ENCODE measurements at places on chromosomes 1 and 21. TPM values are rescaled to one million over a fixed set of nuclear protein-coding genes. Genes with fewer than 3 reads are reported as not detected.

The NGF gene
- total RNA-seq = 1.8 TPM

The FCGR2B gene
- 3.0 TPM for total RNA-seq

The LCE1B gene
- not detected for total RNA-seq

The SLC9C2 gene
- total RNA-seq = not detected

The EEIG2 gene
- 7.9 TPM for total RNA-seq

The KLHDC7A gene
- not detected for total RNA-seq

The TSSK3 gene
- 0.47 TPM for total RNA-seq

The CSMD2 gene
- total RNA-seq = 0.05 TPM

The SIPA1L2 gene
- 96.7 TPM for total RNA-seq

The NEXN gene
- 429 TPM for total RNA-seq

- H3K4me3 ChIP-seq = no peak overlapping the region
- no peaks in the 10 kb centered on the region for H3K4me1 ChIP-seq
- DNase-seq = no peak
Observed at GRCh38 chr1:7408771-7409150, 362.3 kb upstream of the VAMP3 start.

- H3K4me1 ChIP-seq = no peaks in the 10 kb centered on the region
- H3K36me3 ChIP-seq = no peaks in the 10 kb centered on the region
- H3K27me3 ChIP-seq = no peaks in the 10 kb centered on the region
- no peak for DNase-seq
Observed at GRCh38 chr1:211036381-211037060, 97.4 kb downstream of the KCNH1 start.

DNA sequence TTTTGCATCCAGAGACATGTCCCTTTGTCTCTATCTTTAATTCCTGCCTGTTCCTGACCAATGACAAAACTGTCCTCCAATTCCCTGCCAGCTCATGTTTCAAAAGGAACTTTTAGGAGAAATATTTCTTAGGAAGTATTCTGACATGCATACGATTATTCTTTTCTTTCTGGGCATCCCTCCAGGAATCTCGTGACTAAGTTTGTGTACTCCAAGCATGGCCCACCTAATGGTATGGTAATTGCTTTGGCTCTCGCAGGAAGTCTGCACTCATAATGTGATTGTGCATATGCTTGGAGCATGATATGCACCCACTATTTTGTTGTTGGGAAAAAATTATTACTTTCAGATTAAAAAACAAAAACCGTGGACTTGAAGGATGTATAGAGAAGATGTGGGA is 256.4 kb downstream of the PRDM2 start:
- H3K36me3 ChIP-seq = no peaks in the 10 kb centered on the region
- no peak for DNase-seq
- no peak overlapping the region for H3K27ac ChIP-seq

- H3K4me1 ChIP-seq = no peaks in the 10 kb centered on the region
- DNase-seq = no peak
- no peaks in the 10 kb centered on the region for H3K27me3 ChIP-seq
- no peak overlapping the region for H3K4me3 ChIP-seq
- H3K36me3 ChIP-seq = no peaks in the 10 kb centered on the region
Observed at GRCh38 chr21:14753466-14754258, 207.5 kb upstream of the SAMSN1 start.

DNA sequence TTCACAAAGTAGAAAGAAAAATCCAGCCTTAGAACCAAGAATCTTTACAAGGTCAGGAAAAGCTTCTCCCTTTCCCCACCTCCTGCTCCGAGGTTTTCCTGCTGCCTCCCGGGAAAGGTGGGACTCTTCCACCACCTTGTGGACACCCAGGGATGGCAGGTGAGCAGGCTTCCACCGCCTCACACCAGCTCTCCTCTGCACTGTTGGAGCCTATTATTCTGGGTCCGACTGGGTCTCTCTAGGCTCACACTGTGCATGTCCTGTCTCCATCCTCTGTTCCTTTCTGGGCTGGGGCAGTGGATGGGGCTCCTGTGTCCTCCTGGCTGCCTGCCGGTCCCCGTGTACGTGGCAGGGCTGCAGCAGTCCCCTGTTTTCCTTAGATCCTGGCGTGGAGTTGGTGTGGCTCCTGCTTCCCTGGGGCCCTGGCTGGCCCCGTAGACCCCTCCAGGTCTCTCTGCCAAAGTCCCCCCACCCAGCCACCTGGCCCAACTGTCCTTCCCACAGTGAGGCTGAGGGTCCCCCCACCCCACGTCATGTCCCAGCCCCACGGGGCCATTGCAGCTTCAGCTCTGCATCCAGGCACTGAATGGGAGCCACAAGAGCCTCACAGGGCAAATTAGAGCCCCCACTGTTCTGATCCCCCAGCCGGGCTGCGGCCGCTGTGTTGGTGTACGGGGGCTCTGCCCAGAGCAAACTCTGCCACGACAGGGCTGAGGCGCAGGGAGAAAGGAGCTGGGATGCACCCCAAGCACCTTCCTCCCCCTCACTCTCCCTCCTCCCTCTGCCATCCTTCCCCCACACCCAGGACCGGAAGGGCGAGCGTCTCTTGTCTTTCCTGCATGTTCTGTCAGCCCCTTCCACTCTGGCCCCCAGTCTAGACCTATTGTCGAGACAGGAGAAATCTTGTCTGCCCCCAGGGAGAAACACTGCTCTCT is 3.3 kb upstream of the SLC45A1 start:
- no peak overlapping the region for H3K27ac ChIP-seq
- no peaks in the 10 kb centered on the region for H3K36me3 ChIP-seq
- no peaks in the 10 kb centered on the region for H3K27me3 ChIP-seq
- DNase-seq = peak; percentile 68

DNA sequence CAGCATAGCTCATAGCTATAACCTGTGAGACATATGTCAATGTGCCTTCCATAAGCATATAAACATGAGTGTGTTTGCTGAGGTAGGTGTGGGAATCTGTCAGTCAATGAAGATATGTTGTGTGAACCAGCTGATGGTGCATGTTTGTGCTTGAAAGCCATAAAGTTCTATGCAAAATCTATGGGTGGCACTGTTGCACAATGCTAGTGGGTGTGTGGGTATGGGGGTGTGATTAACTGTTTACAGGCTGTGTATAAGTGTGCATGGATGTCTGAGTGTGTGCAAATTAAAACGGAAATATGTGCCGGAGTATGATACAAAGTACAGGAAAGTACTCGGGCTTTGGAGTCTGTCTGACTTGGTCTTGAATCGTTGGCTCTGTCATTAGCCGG is 1.0 kb upstream of the ATP2B4 start:
- no peak for DNase-seq
- H3K4me3 ChIP-seq = no peak overlapping the region

DNA sequence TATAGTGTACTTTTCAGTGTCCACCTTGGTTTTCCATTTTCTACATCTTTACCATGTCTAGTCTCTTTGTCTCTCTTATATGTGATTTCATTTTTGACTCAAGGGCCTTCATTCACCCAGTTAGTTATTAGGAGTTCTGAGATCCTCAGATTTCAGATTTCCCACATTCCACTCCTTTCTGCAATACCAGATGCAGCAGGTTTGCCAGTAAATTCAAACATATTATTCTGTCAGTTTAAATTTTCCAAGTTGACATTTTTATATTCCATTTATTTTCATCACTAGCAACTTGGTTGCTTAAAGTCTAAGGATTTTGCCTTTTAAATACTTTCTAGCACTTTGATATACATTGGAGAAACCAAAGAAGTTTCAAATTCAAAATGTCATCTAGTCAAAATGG is 42.4 kb downstream of the ABL2 start:
- H3K36me3 ChIP-seq = no peaks in the 10 kb centered on the region
- H3K4me1 ChIP-seq = peaks cover 13% of the 10 kb centered on the region
- H3K27ac ChIP-seq = no peak overlapping the region
- no peaks in the 10 kb centered on the region for H3K27me3 ChIP-seq
- H3K4me3 ChIP-seq = no peak overlapping the region

DNA sequence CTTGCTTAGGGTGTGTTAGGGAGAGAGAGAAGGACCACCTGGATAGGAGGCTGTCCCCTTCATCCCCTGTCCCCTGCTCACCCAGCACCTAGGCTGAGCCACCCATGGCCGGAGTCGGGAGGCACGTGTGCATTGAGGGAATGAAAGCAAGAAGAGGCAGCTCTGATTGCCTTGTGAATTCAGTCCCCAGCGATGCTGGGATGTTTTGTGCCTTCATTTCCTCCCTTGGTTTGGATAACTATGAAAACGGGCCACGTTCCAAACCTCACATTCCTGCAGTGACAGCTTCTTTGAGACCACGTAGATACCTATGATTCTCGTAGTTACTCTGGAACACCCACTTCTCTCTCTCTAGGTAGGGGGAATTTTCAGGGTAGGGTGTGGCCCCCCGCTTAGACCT is 67.1 kb downstream of the MAN1C1 start:
- H3K4me3 ChIP-seq = no peak overlapping the region
- H3K27me3 ChIP-seq = no peaks in the 10 kb centered on the region
- H3K27ac ChIP-seq = no peak overlapping the region
- peaks cover 14% of the 10 kb centered on the region for H3K4me1 ChIP-seq
- DNase-seq = no peak

DNA sequence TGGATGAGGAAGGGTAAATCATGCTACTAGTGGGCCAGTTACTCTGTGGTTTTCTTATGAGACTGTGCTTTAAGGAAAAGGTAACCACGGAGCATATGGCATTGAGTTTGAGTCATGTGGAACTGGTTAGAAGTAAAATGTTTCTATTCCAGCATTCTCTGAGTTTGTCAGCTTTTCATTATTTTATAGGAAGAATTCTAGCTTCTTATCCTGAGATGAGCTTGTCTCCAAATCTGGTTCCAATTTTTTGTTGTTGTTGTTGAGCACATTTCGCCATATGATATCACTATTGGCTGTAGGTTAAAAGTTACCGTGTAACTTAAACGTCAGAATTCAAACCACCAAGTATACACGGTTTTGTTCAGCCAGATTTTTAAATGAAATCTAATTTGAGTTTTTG is 69.9 kb downstream of the ATF6 start:
- no peaks in the 10 kb centered on the region for H3K36me3 ChIP-seq
- DNase-seq = no peak
- no peaks in the 10 kb centered on the region for H3K27me3 ChIP-seq
